Immature natural killer cell (primary cell): ENCODE measurements at places on chromosomes 4 and X. TPM values are rescaled to one million over a fixed set of nuclear protein-coding genes. Genes with fewer than 3 reads are reported as not detected.

- no peaks in the 10 kb centered on the region for H3K4me1 ChIP-seq
- H3K27ac ChIP-seq: no peak overlapping the region
- H3K36me3 ChIP-seq: no peaks in the 10 kb centered on the region
- no peak overlapping the region for H3K4me3 ChIP-seq
Measured at GRCh38 chrX:49951524-49952193, 29.3 kb downstream of the CLCN5 start.

DNA sequence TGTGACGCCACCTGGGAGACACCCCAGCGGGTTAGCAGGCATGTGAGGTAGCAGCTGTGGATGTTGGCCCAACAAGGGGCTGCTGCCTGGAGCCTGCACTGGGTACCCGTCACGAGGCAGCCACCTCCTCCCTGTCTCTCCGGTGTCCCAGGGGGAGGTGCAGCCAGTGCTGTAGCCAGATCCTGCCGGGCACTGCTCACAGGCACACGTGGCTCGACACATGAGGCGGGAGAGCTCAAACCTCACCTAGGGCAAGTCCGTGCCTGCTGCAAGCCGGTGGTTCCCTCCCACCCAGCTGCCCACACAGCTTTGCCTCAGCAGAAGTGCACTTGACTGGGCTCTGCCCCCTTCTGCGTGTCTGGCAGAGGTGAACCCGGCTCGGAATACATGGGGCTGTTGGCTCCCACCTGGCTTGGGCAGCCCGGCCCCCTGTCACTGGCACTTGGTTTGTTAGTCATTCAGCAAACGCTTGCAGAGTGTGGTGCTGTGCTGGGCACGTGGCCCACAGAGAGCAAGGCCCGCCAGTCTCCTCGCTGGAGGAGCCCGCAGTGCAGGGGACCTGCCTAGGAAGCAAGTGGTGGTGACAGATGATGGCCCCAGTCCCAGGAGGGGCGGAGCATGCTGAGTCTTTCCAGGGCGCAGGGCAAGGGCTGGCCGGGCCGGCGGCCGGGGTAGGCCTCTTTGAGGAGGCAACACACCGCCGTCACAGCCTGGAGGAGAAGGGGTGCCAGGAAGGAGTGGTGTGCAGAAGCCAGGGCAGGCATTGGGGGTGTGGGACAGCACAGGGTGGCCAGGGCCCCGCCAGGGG, 10.1 kb upstream of the SH3TC1 start:
- peaks cover 2% of the 10 kb centered on the region for H3K27me3 ChIP-seq
- H3K4me1 ChIP-seq: peaks cover 18% of the 10 kb centered on the region
- no peak for DNase-seq
- H3K36me3 ChIP-seq: no peaks in the 10 kb centered on the region

GRCh38 chr4:101264993-101265815, 82.1 kb downstream of the PPP3CA start:
- H3K4me1 ChIP-seq: peaks cover 63% of the 10 kb centered on the region
- H3K27ac ChIP-seq: no peak overlapping the region
- no peaks in the 10 kb centered on the region for H3K27me3 ChIP-seq
- H3K4me3 ChIP-seq: no peak overlapping the region

GRCh38 chr4:151573474-151573873, 164.5 kb downstream of the FHIP1A start:
- H3K4me1 ChIP-seq: no peaks in the 10 kb centered on the region
- H3K36me3 ChIP-seq: no peaks in the 10 kb centered on the region
- H3K27me3 ChIP-seq: peaks cover 4% of the 10 kb centered on the region

DNA sequence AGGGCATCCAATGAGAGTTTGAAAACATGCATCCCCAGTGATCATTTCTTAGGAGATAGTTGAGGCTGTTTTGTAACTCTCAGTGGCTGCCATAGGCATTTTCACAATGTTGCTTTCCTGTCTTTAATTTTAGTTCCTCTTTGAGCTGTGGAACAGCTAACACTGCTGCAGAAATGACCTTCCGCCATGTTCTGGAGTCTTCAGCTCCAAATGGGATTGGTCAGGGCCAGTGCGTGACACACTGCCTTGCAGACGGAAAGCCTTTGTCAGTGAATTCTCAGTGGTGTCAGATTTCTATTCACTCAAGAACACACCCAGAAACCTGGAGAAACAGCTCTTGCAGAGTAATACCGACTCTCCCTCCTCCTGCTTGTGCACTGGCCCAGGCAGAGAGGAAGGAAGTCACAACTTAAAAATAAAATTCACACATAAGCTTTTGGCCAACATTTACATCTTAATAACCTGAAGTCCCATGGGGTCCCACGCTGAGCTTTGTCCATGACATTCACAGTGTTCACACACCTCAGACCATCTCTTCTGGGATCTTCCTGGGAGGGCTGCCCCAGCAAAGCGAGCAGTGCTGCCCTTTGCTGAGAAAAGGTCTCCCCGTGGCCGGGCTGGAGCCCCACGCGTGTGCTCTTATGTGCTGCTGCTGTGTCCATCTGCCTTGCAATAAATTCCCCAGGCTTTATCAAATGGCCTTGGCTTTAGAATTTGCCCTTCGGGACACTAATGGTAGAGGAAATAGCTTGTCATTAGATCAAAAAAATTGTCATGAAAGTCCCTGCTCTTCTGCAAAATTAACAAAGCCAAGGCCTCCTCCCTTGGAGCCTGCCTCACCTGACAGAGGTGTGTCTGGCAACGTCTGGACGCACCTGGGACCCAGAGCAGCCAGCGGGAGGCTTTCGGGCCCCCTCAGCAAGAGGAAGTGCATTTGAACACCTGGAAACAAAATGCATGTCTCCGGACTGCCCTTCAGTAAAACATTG, 126.8 kb downstream of the IRF2 start:
- no peaks in the 10 kb centered on the region for H3K36me3 ChIP-seq
- no peaks in the 10 kb centered on the region for H3K27me3 ChIP-seq
- peak overlapping the region; percentile 95 for H3K27ac ChIP-seq
- peak overlapping the region; percentile 90 for H3K4me3 ChIP-seq
- H3K4me1 ChIP-seq: peaks cover 63% of the 10 kb centered on the region
- DNase-seq: peak; percentile 26

Gene IKBKG
- 41.4 TPM for polyA plus RNA-seq

Gene HHIP
- polyA plus RNA-seq: not detected
